Eye (tissue), 1 donor: ENCODE measurements at places on chromosomes 12 and 14.

GRCh38 chr12:63040526-63041220, 105.7 kb upstream of the PPM1H start:
- DNase-seq = no peak

DNA sequence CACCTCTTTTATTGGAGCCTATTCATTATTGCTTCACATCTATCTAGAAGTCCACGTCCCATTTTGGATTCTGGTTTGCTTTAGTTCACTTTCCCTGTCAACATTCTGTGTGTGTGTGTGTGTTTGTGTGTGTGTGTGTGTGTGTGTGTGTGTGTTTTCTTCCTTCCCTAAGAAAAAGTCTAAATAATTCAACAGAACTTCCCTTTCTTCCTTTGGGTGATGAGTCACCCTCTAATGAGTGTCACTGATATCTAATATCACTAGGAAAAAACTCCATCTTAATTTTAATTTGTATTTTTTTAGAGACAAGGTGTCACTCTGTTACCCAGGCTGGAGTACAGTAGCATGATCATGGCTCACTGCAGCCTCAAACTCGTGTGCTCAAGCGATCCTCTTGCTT, 234.2 kb downstream of the TTC8 start:
- DNase-seq = no peak

GRCh38 chr14:89773151-89773550, 181.4 kb downstream of the EFCAB11 start:
- no peak for DNase-seq

DNA sequence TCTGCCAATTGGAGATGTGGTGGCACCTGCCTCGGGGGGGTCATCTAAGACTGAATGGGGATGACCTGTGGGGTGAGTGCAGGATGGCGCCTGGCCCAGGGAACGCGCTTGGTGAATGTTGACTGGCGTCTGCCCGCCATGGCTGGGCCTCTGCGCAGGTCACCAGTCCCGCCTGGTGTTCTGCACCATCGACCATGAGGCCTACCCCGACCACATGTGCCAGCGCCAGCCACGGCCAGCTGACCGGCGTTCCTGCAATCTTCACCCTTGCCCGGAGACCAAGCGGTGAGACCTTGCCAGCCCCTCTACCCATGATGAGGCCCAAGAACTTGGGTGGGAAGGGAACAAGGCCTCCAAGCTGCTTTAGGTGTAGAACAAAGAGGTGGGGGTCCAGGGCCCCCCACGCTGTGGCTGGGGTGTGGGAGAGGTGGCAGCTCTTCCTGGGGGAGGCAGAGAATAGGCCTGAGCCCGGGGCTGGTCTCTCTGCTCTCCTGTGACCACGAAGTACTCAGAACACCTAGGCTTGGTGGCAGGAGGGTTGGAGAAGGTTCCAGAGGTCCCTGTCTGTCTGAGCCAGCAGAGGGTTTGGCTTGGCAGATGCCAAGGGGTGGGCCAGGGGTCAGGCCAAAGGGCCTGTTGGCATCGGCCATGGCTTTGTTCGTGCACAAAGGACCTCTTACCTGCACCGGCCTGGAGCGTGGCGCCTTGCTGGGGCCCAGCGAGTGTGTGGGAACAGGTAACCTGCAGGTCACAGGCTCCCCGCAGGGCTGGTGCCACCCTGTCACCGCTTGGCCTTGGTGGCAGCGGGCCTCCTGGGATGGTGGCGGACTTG, 15.4 kb downstream of the PAPLN start:
- no peak for DNase-seq

GRCh38 chr14:34713681-34714319, 593 bp downstream of the CFL2 start:
- peak; percentile 83 for DNase-seq

DNA sequence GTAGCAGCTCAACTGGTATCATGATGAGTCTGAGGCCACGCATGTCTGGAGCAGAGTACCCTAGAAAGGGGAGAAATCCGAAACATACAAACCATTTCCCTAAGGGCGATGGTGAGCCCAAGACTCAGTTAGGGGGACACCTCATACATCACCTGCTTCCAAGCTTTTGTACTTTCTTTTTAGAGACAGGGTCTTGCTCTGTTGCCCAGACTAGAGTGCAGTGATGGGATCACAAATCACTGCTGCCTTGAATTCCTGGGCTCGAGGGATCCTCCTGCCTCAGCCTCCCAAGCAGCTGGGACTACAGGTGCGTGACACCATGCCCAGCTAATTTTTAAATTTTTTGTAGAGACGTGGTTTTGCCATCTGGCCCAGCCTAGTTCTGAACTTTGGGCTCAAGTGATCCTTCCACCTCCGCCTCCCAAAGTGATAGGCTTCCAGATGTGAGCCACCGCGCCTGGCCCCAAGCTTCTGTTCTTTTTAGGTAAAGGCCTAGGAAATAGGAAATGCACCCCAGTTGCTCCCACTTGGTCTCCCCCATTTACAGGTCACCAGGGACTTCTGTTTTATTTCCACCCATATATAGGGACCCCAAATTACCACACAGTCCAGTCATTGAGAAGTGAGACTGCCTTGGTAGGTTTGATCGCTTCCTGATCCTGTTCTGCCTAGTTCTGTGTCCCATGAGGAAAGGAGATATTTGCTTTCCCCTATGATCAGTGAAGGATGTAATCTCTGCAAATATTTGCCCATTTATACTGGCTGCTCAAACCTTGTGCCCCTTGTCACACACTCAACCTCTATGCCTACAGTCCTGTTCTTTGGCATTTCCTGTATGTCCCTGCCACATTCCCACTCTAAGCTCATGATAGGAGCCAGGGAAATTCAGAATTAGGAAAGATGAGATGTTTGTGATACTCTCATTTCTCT, at the start of gene APOF:
APOF (minus strand) TSS at position 728 of the 930 bp plus-strand sequence; CDS start at position 616, 112 bp downstream.
- no peak for DNase-seq

DNA sequence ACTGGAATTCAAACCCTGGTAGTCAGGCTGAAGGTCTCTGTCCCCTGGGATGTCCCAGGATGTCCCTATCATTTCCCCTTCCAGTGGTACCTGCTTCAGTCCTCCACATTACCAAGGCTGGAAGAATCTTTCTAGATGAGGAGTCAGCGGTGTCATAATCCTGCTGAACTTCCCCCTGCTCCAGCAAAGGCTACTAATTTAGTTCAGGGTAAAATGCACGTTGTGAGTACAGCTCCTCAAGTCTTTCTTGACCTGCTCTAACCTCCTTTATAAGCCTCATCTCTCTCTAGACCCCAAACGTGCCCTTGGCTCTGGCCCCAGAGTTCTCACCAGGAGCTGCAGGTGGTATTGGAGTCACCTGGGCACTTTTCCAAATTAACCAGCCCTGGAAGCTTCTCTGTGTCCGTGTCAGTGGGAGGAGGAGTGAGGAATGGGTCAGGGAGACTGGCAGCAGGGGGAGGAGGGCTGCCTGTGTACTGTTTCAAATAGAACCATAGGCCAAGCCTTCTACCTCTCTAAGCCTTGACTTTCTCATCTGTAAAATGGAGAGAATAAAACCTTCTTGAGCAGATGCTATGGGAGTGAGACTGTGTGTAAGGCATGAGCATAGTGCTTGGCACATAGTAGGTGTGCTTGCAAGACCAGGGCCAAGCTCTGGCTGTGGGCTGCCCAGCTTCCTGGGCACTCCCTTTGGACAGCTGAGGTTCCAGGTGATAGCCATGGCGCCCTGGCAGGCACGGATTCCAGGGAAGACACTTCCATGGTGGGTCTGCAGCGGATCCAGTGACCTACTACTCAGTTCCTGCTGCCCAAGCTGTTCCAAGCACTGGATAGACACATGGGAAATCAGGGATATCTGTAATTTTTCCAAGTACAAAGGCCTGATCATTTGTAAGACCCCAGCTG, 24.5 kb downstream of the ASB2 start:
- DNase-seq = no peak

- no peak for DNase-seq
Observed at GRCh38 chr12:18849761-18850160, 111.8 kb downstream of the CAPZA3 start.

- DNase-seq = no peak
Observed at GRCh38 chr12:50151047-50151687, 16.0 kb downstream of the CERS5 start.

DNA sequence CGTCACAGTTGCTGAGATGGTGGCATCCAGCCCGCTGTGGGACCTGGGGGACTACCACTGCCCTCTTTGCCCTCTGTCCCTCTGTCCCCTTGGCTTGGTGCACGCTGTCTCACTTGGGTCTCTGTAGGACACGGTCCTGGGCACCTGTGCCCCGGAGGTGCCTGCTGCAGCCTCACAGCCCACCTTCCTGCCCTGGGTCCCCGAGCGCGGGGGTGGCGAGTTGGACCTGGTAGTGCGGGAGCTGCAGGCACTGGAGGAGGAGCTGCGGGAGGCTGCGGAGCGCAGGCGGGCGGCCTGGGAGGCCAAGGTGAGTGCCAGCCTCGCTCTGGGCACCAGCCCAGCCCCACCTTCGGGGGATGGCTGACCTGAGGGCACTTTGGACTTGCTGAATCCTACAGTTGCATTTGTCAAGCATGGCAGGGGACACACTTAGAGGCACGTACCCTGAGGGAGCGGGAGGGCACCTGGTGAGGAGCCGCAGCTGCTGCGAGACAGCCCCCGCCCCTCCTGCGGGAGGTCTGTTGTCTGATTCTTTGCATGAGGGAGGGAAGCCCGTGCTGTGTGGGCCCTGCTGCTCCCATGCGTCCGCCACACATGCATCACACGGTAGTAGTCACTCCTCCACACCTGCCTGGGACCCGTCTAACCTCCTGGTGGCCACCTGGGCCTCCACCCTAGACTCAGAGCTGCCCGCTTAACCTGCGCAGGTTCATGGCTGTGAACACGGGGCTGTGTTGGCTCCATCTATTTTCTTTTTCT, 6.8 kb downstream of the TEDC1 start:
- DNase-seq = no peak

- DNase-seq = no peak
Observed at GRCh38 chr12:88544991-88545980, 35.0 kb downstream of the KITLG start.

DNA sequence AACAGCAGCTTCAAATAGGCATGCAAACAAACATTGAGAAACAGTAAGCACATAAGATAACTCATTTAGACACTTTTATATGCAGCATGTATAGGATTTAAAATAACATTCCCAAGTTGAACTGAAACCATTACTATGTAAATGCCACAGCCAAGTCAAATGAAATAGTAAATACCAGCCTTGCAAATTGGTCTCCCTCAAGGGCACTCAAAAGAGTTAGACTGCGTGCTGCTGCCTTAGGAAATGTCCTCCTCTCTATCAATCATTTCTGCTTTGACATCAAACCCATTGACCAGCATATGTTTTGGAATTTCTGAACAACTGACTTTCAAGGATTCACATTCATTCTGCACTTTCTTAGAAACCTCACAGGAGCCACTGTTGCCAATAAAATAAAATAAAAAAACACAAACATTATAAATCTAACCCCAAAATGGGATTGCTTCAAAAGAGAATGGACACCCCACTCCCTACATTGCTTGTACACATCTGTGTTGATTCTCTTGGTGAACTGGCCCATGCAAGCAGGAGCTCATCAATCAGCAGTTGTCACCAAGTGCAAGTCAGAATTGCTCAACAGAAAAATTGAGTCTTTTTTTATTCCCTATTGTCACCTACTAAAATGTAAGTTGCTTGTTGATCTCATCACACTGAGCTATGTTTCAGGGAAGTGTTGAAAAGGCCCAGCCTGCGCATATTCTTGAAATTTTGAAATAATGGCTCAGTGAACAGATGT, 256.2 kb downstream of the DAD1 start:
- no peak for DNase-seq

DNA sequence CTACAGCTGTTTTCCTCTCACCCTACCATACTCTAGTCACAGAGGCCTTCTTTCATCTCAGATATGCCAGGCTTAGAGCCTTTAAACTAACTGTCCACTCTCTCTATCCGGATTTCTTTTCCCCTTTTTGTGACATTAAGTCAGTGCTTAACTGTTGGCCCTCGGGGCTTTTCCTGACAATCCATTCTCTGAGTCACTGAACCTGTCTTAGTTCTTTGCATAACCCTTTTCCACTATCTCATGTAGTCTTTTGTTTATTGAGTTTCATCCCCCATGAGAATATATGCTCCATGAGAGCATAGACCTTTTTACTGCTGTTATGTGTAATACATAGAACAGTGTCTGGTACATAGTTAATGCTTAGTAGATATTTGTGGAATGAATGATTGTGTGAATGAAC, 68.7 kb downstream of the PLEKHA5 start:
- peak; percentile 44 for DNase-seq

GRCh38 chr12:129827866-129828384, 75.9 kb downstream of the TMEM132D start:
- no peak for DNase-seq

- no peak for DNase-seq
Observed at GRCh38 chr12:56260380-56260779, 2.2 kb upstream of the ANKRD52 start.

DNA sequence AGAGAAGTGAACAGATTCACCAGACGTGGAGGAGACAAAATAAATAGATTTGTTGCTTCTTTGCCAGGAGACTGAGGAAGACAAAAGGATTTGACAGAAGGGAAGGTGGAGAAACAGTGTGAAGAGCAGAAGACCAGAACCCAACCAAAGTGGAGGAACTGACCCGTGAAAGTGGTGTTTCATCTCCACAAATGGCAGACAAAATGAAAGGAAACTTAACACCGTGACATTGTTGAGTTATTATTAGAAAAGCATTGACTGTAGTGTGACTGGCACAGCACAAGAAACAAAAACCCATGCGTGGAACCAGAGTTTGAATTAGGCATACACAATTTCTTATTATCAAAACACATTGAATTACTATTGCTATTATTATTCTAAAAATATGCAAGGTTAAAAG, 518.1 kb downstream of the TMEM121 start:
- no peak for DNase-seq

- peak; percentile 87 for DNase-seq
Observed at GRCh38 chr12:5305425-5305824, 126.5 kb upstream of the NTF3 start.

GRCh38 chr12:112447106-112447505, 28.4 kb downstream of the PTPN11 start:
- no peak for DNase-seq

DNA sequence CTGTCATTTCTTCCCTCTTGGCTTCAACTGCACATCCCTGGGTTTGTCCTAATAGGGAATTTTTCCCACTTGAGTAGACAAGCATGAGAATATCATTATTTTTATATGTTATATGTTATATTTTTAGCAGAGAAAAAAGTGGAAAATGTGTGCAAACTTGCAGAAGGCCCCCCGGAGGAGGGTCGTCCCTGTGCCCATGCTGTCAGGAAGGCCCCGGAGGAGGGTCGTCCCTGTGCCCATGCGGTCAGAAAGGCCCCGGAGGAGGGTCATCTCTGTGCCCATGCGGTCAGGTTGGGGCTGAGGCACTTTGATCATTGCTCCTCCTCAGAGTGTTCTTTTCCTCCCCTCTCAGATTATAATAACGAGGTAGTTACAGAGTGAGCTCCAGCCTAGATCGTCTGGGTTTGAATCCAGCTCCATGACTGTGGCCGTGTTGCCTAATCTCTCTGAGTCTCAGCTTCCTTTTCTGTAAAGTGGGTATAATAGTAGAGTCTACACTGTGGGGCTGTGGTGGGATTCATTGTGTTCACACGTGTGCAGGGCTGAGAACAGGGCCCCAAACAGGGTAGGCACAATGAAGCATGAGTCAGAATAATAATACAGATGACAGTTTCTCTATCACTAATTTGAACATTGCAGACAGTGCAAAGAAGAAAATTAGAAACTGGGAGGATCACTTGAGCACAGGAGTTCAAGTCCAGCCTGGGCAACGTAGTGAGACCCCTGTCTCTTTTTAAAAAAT, 33.4 kb downstream of the ELK3 start:
- DNase-seq = no peak
